Lung microvascular endothelial cell (primary cell): ENCODE measurements at places on chromosomes 1 and 21. TPM values are rescaled to one million over a fixed set of nuclear protein-coding genes. Genes with fewer than 3 reads are reported as not detected.
A peak's percentile ranks its signal among the peaks of the same experiment; 100 is the strongest.

- peak; percentile 30 for DNase-seq
Observed at GRCh38 chr1:81414488-81415015, 386.2 kb upstream of the ADGRL2 start.

GRCh38 chr1:247487057-247487456 lies 29.2 kb upstream of the OR2B11 start:
- DNase-seq = peak; percentile 6

DNA sequence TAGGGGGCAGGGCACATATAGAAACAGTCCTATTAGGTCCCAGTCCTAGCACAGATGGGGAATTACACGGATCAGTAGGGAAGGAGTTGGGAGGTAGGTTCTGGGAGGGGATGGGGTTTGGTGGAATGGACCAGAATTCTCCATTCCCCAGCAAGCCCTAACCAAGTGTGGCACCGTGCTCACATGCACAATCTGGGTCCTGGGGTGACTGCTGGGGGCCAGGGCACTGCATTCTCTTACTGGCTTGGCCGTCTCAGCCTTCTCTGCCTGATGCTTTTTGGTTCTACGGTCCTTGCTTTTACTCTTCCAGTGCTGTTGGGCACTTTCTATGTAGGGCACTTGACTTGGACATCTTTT lies 53.9 kb downstream of the NENF start:
- no peak for DNase-seq

GRCh38 chr1:114286179-114286578 lies 132.5 kb upstream of the SYT6 start:
- DNase-seq = no peak

DNA sequence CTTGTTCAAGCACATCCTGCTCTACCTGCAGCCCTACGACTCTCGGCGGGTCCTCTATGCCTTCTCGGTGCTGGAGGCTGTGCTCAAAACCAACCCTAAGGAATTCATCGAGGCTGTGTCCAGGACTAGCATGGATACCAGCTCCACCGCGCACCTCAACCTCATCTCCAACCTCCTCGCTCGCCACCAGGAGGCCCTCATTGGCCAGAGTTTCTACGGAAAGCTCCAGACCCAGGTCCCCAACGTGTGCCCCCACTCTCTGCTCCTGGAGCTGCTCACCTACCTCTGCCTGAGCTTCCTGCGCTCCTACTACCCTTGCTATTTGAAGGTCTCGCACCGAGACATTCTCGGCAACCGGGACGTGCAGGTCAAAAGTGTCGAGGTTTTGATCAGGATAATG lies 74.3 kb upstream of the MORC3 start:
- DNase-seq = no peak

GRCh38 chr1:28578696-28579218 lies 13.3 kb upstream of the RAB42 start:
- DNase-seq = no peak

DMRTA2 gene
- not detected in 2 replicates for total RNA-seq

GRCh38 chr1:33074193-33074945 lies 6.6 kb upstream of the AZIN2 start:
- no peak for DNase-seq

GRCh38 chr1:223179786-223180185 lies 36.7 kb upstream of the TLR5 start:
- DNase-seq = no peak

DNA sequence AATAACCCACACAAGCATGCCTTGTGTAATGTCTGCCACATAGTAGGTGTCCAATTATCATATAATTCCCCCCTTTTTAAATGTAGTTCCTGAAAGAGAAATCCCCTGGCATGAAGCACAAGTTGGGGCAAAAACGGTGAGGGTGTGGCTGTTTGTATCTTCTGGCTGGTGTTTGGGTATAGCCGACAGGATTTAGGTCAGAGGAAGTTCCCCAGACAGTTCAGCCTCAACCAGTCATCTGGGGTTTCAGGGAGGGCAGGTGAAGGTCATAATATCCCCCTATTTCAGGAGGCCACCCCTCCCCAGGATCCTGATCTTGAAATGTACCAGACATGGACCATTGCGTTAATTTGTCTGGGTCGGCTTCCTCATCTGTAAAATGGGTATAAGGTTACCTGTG lies 29.1 kb upstream of the JUN start:
- DNase-seq = peak; percentile 6
